ENCODE measurements at places on chromosomes 1 and 21.

DNA sequence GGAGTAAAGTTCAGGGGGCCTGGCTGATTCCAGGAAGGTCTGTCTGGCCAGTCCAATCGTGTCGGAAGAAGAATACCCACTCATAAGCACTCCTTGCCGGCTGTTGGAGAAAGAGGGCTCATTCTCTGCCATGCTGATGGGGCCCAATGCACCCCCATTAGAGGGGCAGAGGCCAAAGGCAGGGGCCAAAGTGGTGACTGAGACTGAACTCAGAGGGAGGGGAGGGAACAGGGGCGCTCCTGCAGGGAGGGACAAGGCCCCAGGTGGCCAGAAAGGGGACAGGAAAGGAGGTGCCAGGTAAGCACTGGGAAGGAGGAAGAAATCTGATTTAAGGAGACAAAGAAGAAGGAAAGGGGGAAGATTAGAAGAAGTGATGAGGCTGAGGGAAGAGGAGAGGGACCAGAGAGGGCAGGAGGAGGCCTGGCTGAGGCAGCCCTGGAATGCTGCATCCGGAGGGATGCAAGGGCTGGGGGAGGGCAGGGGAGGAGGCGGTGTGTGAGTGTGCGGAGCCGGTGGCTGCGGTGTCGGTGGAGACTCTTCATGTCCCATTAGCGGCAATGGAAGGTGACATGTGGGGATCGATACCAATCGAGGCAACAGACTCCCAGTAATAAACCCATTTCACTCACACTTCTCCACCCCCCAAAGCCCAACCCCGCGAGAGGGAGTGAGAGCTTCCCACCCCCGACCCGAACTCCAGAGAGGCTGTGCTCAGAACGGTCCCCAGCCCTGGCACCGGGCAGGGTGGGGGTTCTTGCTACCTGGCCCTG lies 12.0 kb upstream of the ETV3L start:
- DNase-seq, result no peak

GRCh38 chr1:232166942-232167341 lies 463.0 kb downstream of the SIPA1L2 start:
- DNase-seq, result no peak

DNA sequence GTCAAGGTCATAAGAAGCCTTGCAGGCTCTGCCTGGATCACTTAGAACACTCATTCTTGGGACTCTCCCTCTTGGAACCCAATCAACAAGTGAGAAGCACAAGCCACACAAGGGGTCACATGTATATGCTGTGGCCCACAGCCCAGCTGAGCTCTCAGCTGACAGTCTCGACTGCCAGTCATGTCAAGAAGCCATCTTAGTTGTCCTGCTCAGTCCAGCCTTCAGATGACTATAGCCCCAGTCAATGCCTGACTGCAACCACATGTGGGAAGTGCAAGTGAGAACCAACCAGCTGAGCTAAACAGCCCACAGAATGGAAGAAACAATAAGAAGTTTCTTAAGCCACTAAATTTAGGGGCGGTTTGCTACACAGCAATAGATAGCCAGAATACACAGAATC lies 356.0 kb downstream of the KCNH1 start:
- no peak for DNase-seq

DNA sequence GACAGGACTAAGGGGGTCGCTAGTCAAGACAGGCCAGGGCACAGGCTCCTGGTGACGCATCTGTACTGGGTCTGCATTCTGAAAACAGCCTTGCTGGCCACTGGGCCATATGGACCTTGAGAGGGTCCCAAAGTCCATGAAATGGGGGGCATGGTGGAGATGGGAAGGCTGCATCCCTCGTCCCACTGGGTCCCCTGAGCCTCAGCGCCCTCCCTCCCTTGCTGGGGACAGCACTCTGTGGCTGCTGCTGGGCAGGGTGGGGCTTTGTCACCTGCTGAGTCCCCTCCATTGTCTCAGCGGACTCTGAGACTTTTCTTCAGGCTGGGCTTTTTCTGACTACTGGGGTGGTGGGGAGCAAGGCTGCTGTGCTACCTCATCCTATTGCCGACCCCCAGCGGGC lies 205.2 kb downstream of the RHOU start:
- no peak for DNase-seq

DNA sequence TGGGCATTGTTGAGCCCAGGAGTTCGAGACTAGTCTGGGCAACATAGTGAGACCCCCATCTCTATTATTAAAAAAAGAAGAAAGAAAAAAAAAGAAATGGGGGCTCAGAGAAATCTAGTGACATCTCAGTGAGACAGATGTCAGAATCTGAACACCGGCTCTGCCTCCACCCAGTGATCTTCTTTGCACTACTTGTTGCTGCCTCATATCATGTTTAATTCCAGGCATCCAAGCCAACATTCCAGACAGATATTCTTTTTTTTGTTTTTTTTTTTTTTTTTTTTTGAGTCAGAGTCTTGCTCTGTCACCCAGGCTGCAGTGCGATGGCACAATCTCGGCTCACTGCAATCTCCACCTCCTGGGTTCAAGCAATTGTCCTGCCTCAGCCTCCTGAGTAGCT lies 5.0 kb upstream of the ARL8A start:
- no peak for DNase-seq

DNA sequence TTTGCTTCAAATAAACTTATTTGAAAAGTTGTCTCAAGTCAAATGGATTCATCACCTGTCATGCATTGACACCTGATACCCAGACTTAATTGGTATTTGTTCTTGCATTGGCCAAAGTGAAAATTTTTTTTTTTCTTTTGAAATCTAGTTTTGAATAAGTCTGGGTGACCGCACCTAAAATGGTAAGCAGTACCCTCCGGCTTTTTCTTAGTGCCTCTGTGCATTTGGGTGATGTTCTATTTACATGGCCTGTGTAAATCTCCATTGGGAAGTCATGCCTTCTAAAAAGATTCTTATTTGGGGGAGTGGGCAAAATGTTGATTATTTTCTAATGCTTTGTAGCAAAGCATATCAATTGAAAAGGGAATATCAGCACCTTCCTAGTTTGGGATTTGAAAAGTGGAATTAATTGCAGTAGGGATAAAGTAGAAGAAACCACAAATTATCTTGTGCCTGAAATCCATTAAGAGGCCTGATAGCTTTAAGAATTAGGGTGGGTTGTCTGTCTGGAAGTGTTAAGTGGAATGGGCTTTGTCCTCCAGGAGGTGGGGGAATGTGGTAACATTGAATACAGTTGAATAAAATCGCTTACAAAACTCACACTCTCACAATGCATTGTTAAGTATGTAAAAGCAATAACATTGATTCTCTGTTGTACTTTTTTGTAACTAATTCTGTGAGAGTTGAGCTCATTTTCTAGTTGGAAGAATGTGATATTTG lies 11.9 kb downstream of the TARDBP start:
- no peak for DNase-seq

DNA sequence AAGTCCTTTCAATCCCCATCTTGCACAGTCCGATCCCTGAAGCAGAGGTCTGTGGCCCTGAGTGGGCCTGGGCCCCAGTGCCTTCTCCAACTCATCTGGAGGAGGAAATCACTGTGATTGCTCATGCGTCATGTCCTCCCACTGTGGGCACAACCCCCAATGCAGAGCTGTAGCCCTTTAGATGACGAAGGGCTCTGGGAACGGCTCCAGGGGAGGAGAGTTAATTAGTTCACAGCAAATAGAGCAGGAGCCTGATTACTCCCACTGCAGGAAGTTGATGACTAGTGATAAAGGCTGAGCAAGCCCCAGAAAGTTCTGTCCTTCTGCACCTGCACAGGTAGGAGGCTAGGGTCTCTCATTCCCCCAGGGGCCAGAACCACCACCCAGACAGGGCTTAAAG lies 111.5 kb downstream of the CCDC185 start:
- DNase-seq, result peak; percentile 40

- no peak for DNase-seq
Measured at GRCh38 chr1:39116116-39116607, 88.3 kb upstream of the MACF1 start.

DNA sequence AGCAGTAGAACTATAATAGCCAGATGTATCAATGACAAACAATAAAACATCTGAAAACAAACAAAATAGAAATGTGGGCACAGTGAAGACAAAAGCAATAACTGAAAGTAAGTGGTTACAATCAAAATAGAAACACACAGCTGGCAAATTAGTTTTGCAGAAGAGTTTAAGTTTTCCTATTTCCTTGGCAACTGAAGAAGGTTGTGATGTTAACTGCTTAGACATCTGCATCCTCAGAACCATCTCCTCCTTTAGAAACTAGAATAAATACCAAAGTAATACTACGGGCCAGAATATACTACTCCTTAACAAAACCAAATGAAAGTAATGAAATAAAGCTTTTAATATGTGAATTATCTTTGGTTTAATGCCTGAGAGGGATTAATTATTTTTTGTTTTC lies 605.5 kb downstream of the LTN1 start:
- DNase-seq, result no peak

DNA sequence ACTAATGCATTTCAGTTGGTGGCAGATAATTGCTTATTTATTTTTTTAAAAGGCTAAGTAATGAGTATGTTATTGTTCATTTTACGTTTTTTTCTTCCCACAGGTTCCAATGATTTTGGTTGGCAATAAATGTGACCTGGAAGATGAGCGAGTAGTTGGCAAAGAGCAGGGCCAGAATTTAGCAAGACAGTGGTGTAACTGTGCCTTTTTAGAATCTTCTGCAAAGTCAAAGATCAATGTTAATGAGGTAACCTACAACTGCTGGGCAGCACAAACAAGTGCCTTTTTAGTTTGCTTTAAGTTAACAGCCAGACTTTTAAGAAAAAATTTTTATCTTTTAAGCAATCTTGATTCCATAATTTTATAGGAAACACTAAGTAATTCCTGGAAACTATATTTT lies 35.0 kb downstream of the INKA2 start:
- no peak for DNase-seq

DNA sequence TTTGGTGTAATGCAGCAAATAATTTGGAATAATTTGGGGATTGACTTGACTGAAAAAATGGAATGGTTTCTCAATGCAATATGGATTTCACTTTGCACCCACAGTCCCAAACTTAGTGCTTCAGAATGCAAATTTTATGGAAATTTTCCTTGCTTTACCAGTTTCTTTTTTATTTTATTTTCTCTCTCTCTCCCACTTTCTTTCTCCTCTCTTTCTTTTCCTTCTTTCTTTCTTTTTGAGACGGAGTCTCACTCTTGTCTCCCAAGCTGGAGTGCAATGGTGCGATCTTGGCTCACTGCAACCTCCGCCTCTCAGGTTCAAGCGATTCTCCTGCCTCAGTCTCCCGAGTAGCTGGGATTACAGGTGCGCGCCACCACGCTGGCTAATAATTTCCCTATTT lies 110.3 kb downstream of the KCNN3 start:
- no peak for DNase-seq

DNA sequence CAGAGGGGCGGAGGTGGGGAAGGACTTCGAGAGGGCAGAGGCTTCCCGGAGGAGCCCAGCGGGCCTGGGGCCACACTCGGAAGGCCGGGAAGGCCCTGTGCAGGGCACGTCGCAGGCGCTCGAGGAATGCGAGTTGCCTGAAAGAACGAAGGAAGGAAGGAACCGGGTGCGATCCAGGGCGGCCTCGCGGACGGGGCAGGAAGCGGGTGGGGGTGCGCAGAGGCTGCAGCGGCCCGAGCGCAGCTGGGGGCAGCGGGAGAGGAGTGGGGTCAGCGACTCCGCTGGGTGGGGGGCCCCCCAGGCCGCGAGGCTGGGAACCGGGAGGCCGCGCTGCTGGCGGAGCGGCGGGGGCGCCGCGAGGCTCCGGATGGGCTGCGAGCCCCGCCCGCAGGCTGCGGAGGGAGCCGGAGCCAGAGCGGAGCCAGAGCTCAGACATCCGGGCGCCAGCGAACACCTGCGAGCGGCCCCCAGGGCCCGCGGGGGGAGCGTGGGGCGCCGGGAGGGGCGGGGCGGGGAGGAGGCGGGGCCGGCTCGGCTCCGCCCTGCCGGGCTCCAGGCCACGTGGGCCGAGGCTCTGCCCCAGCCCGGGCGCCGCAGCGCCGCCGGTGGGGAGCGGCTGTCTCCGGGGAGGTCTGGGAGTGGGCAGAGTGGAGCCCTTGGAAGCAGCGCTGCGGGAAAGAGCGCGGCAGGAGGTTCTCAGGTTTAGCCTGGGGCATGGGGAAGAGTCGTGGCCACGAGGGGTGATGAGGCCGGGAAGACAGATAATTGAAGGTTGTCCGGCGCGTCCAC lies 4.6 kb downstream of the ID3 start:
- DNase-seq, result peak; percentile 97

GRCh38 chr1:29460041-29460610 lies 223.8 kb downstream of the PTPRU start:
- no peak for DNase-seq

DNA sequence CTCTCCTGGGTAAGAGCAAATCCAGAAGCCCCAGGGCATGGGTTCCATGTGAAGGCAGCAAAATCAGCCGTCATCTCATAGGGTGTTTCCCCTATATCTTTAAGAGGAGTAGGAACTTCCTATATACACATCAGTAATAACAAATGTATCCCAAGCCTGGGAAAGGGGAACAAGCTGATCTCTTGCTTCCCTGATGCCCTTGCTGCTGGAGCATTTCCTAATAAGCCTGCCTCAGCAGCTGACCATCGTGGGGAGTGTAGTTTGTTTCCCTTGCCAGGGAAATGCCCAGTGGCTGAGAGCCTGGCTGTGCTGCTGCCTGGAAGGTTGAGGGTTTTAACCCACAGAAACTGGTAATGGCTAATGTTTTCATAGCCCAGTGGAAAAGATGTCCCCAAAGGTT lies 177.0 kb downstream of the NPHP4 start:
- DNase-seq, result no peak

GRCh38 chr21:33840771-33841170 lies 74.8 kb downstream of the ATP5PO start:
- DNase-seq, result no peak

- DNase-seq, result no peak
Measured at GRCh38 chr1:44496541-44497171, 91.6 kb downstream of the RNF220 start.

GRCh38 chr1:235624721-235625333 lies 24.8 kb downstream of the GNG4 start:
- DNase-seq, result no peak

GRCh38 chr21:36949171-36950141 lies 17.0 kb downstream of the HLCS start:
- no peak for DNase-seq

DNA sequence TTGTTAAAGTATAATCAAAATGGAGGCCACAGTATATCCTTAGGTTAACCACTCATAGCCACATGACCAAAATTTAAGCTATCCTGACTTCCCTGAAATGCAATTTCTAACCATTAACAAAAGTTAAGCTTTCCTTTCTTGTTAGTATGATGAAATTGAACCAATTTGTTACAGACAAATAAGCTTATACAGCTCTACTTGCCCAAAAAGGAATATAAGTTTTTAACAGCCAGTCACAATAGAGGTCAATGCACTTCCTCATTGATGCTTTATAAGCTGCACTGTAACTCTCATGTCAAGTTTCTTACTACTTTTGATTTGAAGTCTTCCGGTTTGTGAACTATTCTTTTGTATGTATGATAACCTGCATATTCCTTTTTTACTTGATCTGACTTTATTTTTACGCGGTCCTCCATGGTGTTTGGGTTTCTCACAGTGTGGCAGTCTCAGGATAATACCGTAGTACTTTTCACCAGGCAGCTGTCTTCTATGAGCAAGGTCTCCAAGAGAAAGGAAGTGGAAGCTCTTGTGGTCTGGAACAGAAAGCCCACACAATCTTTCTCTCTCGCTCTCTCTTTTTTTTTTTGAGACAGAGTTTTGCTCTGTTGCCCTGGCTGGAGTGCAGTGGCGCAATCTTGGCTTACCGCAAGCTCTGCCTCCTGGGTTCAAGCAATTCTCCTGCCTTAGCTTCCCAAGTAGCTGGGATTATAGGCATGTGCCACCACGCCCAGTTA lies 331.6 kb downstream of the SRGAP2C start:
- no peak for DNase-seq

- DNase-seq, result no peak
Measured at GRCh38 chr1:8547791-8548190, 229.9 kb downstream of the SLC45A1 start.

- DNase-seq, result no peak
Measured at GRCh38 chr1:5254975-5255374, 600.6 kb downstream of the AJAP1 start.

GRCh38 chr1:32811265-32811664 lies 5.9 kb downstream of the YARS1 start:
- DNase-seq, result no peak
